ENCODE measurements at places on chromosomes 2 and 18.

GRCh38 chr18:50751490-50751889, 68.3 kb downstream of the MRO start:
- no peak for DNase-seq

DNA sequence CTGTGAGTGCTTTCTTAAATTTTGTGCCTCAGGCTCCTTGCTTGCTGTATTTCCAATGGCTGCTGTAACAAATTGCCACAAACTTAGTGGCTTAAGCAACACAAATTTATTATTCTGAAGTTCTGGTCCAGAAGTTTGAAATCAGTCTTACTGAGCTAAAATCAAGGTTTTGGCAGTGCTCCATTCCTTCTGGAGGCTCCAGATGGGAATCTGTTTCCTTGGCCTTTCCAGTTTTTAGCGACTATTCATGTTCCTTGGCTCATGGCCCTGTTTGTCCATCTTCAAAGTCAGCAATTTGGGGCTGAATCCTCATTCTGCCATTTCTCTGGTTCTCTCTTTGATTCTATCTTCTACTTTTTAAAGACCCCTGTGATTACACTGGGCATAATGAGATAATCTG, 31.8 kb downstream of the STRADB start:
- no peak for DNase-seq

DNA sequence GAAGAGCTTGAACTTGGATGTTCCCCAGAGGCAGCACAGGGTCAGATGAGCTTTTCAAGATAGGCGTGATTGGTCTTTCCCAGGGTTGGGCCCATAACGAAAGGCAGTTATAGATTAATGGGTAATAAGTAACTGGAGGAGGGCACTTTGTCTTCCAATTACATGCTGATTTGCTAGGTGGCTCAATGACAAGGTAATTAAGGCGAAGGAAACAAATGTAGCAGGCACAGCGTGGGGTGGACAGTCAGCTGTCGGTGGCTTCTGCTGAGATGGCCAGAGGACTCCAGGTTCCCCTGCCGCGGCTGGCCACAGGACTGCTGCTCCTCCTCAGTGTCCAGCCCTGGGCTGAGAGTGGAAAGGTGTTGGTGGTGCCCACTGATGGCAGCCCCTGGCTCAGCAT, at the start of gene UGT1A4:
UGT1A4 (plus strand) TSS at position 185 of the 400 bp plus-strand sequence; CDS start at position 270, 85 bp downstream.
- no peak for DNase-seq

- DNase-seq = no peak
These were observed 65.8 kb downstream of the RNF144A start for GRCh38 chr2:6982934-6983589.

DNA sequence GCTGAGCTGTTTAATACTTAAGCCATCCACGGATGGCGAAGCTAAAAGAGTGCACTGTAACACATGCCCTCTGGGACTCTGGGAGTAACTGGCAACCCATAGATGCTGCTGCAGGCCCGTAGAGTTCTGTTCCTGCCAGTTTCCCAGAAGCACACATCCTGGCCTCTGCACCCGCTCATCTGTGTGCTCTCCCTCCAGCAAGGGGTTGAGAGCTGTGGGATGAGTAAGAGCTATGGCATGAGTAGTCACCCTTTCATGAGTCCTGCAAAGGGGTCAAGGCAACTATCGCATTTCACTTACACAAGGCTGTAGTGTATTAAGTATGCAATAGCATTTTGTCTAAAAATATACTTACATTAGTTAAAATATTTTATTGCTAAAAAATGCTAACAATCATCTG, 1341.8 kb upstream of the NXPH2 start:
- DNase-seq = no peak

DNA sequence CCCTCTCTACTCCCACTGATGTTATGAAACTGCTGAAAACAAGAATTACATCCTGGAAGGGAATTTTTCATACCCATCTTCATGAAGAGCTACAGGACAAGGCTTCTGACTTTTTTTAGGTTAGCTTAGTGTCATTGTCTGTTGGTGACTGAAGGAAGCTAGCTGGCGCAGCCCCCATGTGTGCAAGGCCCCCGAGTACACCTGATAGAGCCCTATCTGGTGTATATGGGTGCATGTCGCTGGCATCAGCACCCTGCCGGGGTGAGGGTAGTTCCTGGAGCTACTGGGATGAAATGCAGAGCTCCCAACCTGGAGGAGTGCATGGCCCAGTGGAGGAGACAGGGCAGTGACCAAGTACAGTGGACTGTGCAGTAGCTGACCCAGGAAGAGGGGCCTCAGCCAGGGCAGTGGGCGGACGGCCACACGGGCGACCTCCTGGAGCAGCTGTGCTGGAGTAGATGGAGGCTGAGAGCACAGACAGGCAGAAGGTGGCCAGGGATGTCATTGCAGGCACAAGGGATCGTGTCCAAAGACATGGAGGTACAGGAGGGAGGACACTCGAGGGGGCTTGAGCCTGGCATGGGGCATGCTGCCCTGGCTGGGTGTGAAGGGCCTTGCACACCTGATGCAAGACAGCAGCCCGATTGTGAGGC, 12.1 kb downstream of the IMPA2 start:
- DNase-seq = no peak

DNA sequence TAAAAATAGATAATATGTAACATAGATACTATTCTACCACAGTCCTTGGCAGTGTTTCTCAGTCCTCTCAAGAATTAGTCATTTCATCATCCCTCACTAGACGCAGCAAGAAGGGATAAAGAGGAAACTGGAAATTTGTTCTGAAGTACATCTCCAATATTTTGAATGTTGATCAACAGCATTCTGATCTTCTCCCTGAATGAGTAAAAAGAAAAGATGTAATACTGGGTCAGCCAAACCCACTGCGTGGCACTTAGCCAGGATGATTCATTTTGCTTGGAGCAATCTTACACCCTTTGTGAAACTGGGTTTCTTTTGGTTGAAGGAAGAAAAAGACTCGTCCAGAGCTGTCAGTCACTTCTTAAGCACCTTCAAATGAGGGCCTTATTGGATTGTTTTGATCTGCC, 54.1 kb downstream of the TAF1B start:
- peak; percentile 16 for DNase-seq

DNA sequence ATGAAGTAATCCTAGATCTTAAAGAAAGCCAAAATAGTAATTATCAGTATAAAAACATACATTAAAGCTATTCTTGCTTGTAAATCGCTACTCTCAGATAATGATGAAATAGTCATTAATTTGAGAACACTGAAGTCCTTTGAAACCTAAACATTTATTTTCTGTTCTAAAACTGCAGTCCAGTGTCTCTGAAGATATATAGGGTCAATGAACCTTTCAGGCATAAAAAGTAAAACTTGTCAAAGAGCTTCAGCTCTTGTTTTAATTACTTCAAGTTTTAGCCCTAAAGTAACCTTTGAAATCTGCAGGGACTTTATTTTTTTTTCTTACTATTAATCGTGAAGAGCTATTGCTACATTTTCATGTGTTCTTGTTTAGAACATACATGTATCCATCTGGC, 116.3 kb downstream of the KYNU start:
- DNase-seq = no peak

- DNase-seq = no peak
These were observed 121.7 kb downstream of the KLHL29 start for GRCh38 chr2:23506531-23507266.

GRCh38 chr18:57436965-57437333, 1.8 kb downstream of the ONECUT2 start:
- no peak for DNase-seq

- no peak for DNase-seq
These were observed 97.0 kb upstream of the FN1 start for GRCh38 chr2:215532844-215533243.

- no peak for DNase-seq
These were observed 108.5 kb upstream of the SMAD7 start for GRCh38 chr18:49059028-49059834.

DNA sequence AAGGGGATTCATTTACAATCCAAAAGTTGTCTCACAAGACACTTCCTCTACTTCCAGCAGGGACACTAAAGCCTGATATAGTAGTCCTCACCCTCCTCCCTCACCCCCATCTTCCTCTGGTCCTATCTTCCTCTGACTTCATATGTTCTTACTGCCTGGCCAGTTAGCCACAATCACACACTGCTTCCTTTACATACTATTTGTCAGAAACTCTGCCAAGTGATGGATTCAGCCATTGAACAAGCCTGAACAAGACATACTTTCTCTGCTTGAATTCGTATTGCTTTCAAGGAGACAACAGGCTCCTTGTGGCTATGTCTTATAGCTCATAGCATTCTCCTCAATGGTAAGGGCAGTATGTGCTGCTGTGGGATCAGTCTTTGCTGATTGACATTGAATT, 672.2 kb downstream of the BCL11A start:
- no peak for DNase-seq

GRCh38 chr2:29706171-29706720, 215.1 kb downstream of the ALK start:
- no peak for DNase-seq

DNA sequence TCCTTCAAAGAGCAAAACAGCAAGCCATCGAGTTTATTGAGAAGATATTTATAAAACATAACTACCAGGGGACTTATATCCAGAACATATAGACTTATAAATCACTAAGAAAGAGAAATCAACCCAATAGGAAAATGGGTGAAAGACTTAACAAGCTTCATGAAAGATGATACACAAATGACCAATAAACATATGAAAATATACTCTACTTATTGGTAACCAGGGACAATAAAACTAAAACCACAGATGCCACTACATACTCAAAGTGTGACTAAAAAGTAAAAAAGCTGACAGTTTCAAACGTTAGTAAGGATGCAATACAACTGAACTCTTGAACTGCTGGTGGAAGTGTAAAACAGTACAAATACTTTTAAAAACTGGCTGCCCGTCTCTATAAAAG, 154.3 kb downstream of the TMEM163 start:
- no peak for DNase-seq

DNA sequence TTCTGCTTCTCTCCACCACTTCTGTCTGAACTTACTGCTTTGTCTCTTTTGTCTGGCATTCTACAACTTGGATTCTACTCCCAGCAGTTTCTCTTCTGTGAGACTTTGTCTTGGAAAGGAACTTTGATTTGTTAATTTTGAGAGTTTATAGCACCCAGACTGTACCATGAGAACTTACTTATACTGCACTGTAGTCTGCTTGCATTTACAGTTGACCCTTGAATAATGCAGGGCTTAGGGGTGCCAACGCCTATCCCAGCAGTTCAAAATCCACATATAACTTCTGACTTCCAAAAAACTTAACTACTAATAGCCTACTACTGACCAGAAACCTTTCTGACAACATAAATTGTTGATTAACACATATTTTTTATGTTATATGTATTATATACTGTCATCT, 55.5 kb downstream of the DYNC1I2 start:
- DNase-seq = no peak

- DNase-seq = no peak
These were observed 120.0 kb downstream of the STK39 start for GRCh38 chr2:168127371-168127770.

- no peak for DNase-seq
These were observed 5.0 kb upstream of the IL1RN start for GRCh38 chr2:113122364-113122763.

All from CD4-positive, alpha-beta T cell treated with Interleukin-4 for 1 hour (primary cell).